ENCODE measurements at places on chromosomes 5 and 9. TPM values are rescaled to one million over a fixed set of nuclear protein-coding genes. Genes with fewer than 3 reads are reported as not detected.

Gene GABRA1
- 1.8 TPM for total RNA-seq

Gene IL5
- total RNA-seq = not detected

Gene MINAR2
- not detected for total RNA-seq

Gene CARD9
- 2.6 TPM for total RNA-seq

Gene RASGRF2
- 2.1 TPM for total RNA-seq

Gene ATP10B
- 4.6 TPM for total RNA-seq

Gene TMEM215
- 0.27 TPM for total RNA-seq

Gene CCL28
- total RNA-seq = not detected

Gene GNA14
- 1.4 TPM for total RNA-seq

Gene INSL6
- total RNA-seq = not detected

Gene ENC1
- total RNA-seq = 96.8 TPM

Gene SLCO6A1
- 0.43 TPM for total RNA-seq

DNA sequence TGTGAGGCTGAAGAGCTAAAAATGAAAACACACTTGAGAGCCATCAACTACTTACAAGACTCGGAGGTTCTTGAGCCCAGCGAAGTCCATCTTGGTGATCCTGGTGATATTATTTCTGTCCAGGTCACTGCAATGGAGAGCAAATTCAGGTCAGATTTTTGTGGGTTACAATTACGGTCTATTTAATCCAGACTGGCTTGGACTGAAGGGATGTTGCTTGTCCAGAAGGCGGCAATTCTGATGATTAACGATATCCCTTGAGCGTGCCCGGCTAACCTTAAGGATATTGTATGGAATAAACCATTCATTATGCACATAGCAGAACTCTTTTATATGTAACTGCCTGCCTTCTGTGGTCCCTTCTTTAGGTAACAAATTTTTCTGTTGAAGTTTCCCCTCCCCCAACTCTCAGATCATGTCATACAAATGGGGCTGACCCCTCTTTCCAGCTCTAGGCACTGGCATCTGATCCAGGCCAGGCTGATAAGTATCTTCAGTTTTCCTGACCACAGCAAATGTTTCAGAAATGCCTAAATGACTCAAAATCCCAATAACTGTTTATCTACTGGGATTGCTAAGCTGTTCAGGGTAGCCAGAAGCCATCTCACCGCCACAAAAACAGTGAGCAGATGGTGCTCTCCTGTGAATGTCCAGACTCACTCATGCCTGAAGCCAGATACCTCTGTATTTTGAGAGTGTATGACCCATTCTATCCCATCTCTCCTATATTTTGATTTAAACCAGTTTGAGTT is 49.4 kb downstream of the SLIT3 start:
- no peak for DNase-seq

GRCh38 chr5:107289030-107289714 is 381.6 kb downstream of the EFNA5 start:
- DNase-seq = no peak

DNA sequence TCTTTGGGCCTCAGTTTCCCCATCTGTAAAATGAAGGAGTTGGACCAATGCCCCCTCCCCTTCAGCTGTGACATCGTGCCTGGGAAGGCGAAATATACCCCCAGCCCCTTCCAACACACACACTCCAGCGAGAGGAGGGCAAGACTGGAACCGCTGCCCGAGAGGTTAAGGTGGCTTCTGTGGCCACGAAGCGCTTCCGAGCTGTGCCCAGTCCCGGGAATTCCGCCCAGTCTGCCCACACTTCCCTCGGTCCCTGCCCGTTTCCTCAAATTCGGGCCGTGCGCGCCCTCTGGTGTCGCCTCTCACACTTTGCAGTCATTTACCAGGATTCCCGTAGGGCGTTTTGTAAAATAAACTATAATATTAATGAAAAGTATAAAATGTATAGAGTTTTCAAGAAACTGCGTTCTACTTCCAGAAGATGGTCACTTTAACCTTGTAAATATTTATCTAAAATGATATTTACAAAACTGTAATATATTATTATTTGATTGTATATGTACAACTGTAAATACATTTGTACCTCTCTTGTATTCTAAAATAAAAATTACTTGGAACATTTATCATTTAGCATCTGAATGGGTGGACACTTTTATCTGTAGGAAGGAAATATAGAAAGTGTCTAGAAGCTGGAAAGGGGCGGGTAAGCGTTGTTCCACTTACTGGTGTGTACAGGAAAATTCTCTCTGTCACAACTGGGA is 11.0 kb upstream of the EXOSC2 start:
- no peak for DNase-seq

- DNase-seq = no peak
Measured at GRCh38 chr5:88707216-88707965, 175.6 kb downstream of the MEF2C start.

DNA sequence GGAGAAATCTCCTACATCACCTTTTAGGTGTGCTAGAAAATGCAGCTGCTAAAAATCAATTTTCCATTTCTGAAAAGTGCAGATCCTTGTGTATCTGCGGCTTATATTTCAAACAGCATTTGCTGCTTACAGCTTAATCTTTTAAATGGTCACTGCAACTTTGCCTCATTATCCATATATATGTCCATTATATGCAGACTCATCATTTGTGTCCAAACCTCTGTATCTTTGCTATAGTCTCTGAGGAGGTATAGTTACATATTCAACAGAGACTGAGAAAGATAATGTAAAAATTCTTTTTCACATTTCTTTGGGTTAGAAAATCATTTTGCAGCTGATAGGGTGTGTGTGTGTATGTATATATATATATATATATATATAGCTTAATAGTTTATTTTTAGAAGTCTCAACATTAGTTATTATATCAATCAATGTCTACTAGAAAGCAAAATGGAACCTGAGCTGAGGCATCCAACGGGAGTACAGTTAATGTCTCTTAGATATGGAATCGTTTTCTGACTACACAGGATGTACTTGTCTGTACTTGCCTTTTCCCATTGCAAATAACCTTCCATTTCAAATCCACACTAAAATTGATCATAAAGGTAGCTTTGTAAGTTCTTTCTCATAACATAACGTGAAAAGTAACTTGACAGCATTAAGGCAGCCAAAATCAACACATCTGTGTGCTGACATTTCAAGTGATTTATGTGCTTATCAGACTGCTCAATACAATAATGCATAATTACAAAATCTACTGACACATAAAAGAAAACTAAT is 267.0 kb upstream of the HAPLN1 start:
- DNase-seq = no peak

DNA sequence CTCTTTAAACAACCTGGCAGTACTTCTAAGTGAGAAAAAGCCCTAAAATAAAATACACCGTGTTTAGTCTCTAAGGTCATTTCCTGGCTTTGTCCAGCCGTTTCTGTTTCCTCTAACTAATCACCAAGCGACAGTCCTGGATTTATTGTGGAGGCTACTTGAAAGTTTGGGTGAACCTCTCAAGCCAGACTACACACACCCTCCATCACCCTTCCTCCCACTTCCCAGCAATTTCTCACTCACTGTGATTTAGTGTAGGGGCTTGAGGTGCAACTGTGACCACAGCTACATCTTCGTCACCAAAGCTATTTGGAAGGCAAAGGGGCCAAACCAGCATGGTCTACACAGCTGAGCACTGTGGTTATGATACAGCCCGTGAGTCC is 240.0 kb upstream of the SLC24A2 start:
- no peak for DNase-seq

DNA sequence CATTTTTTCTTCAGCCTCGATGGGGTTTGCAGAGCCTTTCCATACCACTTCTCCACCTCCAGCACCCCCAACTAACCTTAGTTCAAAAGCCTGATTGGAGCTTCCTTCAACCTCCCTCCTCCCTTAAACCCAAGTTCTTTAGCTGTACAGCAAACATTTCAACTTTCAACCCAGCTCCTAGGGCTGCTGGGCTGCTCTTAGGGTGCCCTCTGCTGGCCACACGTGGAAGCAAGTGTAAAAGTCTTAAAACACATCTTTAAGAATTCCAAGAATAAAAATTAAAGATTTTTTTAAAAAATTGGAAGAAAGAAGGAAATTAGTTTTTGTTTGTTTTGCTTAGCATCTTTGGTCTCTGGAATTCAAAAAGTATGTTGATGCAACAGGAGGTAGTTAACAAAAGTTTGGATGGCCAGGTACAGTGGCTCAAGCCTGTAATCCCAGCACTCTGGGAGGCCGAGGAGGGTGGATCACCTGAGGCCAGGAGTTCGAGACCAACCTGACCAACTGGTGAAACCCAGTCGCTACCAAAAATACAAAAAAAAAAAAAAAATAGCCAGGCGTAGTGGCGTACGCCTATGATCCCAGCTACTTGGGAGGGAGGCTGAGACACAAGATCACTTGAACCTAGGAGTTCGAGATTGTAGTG is 15.5 kb upstream of the HSD17B3 start:
- no peak for DNase-seq

- DNase-seq = no peak
Measured at GRCh38 chr5:119292701-119293515, 62.9 kb upstream of the TNFAIP8 start.

DNA sequence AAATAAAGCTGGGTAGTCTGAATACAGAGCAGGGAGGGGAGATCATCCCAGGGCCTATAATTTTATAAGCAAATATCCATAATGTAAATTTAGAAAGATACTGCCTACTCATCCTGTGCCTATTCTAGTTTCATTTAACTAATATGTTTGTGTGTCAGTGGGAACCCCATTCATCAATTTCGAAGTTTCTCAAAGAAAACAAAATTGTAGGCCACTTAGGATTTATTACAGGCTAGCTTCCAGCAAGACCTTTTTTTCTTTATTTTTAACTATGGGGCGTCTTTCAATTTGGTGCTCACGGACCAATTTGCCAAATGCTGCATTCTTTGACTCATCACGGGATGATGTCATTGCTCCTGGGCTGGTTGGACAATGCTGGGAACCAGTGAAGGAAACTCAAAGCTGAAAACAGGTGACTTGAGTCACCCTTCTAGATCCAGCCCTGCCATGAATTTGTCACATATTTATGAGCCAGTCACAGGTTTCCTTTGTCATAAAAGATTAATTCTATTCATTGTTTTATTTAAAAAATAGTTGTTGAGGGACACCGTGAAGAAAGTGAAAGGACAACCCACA is 13.4 kb downstream of the PCSK5 start:
- DNase-seq = no peak

GRCh38 chr9:113129884-113130283 is 20.9 kb upstream of the SLC31A2 start:
- DNase-seq = no peak

GRCh38 chr5:39775086-39775796 is 350.5 kb upstream of the DAB2 start:
- DNase-seq = no peak

DNA sequence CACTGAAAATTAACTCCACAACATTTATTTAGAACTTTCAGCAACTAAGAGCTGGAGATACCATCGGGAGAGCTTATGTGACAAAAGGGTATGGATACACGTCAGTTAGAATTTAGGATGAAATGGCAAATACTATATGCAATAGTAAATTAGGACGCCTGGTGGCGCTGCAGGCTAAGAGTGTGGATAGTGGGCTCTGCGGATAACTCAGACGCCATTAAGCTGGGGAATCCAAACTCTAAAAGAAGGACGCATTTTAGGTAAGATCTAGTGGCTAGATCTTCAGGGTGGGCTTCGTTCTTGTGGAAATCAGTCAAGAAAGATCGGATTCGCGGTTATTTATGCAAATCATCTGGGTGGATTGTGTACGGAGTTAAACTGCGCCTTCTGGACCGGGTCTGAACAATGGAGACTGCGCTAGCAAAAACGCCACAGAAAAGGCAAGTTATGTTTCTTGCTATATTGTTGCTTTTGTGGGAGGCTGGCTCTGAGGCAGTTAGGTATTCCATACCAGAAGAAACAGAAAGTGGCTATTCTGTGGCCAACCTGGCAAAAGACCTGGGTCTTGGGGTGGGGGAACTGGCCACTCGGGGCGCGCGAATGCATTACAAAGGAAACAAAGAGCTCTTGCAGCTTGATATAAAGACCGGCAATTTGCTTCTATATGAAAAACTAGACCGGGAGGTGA is at the start of gene PCDHB5:
Gene PCDHB5, plus strand, starts transcription at position 177 of the 688 bp plus-strand sequence. Its CDS starts 229 bp downstream, at position 406.
- DNase-seq = no peak

DNA sequence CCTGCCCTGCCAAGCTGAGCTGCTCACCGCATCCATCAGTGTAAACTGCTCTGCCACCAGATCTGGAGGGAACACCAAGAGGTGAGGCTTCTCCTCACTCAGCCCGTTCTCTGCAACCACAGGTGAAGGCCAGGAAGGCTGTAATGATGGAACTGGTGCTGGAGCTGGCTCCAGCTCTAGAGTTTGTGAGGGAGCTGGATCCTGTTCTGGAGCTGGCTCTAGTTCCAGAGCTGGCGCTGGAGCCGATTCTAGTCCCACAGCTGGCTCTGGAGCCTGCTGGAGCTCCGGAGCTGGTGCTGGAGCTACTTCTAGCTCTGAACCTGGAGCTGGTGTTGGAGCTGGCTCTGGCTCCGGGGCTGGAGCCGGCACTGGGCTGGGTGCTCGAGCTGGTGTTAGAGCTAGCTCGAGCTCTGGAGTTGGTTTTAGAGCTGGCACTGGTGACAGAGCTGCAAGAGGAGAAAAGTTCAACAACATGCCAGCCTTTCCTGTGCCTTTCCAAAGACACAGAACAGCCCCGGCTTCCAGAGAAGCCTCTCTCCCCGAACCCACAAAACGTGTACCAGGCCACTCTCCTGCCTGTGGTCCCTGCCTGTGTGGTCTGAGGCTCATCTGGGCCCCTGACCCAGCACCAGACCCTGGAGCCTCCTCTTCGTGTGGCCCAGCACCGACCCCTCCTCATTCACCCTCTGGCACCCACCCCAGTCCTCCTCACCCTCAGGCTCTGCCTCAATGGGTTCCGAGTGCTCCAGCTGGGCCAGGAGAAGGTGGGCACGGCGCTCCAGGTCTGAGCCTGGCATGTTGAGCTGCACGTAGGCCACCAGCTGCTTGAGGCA is 12.9 kb downstream of the RALGDS start:
- DNase-seq = no peak

DNA sequence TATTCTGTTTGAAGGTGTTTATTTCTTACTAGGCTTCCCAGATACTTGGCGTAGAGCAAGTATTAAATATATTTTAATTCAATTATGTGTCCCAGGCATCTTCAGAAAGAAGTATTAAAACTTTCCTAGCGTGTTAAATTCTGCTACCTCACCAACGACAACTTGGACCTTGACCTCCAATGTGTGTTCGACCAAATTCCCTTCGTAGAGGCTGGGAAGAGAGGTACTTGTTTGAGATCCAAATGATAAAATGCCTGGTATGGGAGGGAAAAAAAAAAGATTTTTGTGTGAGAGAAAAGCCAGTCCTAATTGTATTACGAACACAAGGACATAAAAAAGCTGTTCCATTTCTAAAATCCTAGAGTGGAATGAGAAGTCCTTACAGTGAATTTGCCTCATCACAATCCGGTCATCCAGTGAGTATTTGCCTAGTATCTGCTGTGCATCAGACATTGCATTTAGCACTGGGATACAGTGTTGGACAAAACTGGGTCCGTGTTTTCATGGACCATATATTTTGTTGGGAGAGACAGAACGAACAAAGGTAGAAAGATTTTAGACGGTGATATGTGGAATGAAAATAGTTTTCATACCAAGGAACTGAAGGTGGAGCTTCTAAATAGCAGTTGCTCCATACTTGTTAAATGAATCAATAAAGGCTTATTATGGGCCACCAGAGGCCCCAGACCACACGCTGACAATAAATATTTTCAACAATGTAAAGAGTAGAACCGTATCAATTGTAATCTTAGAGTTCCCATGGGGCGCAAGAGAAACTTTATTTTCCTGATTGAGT is 103.1 kb downstream of the KIF4B start:
- no peak for DNase-seq

Measured in type B pancreatic cell (in vitro differentiated cells).